Vagina (tissue), 2 donors: ENCODE measurements at places on chromosomes 4 and X.
A peak's percentile ranks its signal among the peaks of the same experiment; 100 is the strongest.

DNA sequence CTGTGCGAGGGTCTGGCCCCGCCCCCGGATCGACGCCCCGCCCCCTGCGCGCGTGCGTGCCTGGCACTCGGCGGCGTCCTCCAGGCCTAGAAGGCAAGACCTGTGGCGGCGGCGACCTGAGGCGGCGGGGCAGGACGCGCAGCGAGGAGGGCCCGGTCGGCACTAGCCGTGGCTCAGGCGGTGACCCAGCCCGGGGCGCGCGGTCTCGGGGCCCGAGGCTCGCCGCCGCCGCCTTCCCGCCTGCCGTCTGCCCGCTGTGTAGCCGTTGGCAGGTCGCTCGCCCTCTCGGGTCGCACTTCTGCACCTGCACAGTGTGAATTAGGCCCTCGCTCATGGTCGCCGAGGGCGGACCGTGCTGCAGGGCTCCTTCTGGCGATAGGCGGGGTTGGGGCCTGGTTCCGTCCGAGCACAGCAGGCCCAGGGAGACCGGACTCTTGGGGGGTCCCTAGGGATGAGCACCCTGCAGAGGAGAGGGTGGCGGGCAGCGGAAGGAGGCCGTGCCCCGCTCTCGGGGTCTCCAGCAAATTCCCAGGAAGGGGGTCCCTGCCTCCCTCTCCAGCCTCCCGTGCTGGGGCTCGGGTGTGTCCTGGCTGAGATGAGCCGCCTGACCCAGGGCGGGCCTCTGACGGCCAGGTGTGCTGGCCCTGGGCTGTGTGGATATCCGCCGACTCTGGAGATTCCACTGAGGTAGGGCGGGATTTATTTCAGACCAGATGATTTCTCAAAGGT lies 557 bp upstream of the FAM53A start:
- DNase-seq: no peak

DNA sequence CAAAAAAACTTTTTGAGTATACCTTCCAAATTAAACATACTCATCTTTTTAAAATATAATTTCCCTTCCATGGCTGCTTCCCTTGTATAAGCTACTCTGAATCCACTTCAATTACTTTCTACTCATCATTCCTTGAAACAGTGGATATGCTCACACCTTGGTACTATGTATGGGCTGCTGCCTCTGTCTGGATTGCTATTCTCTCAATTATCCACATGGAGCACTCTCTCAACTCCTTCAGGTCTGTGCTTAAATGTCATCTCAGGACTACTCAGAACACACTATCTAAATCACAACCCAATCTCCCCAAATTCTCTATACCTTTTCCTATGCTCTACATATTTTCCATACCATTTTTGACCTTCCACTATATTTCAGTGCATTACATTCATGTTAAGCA lies 898.9 kb upstream of the EPHA5 start:
- DNase-seq: no peak

DNA sequence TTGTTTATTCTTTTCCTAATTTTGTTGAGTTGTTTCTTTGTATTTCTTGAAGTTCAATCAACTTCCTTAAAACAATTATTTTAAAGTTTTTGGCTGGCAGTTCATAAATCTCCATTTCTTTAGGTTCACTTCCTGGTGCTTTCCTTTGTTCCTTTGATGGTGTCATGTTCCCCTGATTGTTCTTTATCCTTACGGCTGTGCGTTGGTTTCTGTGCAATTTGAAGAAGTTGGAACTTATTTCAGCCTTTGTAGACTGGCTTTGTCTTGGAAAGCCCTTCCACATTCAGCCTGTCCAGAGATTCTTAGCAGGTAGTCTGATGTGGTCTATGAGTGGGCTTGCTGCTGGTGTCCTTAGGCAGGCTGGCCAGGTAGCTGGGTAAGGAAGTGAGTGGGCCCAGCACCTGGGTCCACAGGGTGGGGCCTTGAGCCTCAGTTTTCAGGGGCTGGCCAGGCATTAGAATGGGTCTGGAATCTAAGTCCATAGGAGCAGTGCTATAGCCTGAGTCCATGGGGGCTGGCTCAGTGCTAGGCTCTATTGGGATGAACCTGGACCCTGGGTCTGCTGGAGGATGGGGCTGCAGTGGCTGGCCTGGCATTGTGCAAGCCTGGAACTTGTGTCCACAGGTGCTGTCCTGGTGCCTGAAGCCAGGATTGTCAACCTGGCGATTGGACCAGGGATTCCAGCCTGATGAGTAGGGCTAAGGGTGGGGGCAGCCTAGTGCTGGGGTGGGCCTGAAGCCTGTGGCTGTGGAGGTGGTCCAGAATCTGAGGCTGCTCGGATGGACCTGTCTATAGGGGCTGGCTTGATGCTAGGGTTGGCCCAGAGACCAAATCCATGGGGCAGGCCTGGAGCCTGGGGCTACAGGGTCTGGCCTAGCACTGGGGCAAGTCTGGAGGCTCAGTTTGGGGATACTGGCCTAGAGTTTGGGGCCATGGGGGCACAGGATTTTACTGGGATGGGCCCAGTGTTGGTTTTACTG lies 152.4 kb downstream of the STAG2 start:
- no peak for DNase-seq

GRCh38 chrX:69493193-69493592 lies 10.9 kb upstream of the NALF2 start:
- no peak for DNase-seq

- no peak for DNase-seq
These were observed 11.7 kb upstream of the PTPN13 start for GRCh38 chr4:86582410-86582809.

- DNase-seq: no peak
These were observed 173.5 kb downstream of the NKX6-1 start for GRCh38 chr4:84325625-84326024.

DNA sequence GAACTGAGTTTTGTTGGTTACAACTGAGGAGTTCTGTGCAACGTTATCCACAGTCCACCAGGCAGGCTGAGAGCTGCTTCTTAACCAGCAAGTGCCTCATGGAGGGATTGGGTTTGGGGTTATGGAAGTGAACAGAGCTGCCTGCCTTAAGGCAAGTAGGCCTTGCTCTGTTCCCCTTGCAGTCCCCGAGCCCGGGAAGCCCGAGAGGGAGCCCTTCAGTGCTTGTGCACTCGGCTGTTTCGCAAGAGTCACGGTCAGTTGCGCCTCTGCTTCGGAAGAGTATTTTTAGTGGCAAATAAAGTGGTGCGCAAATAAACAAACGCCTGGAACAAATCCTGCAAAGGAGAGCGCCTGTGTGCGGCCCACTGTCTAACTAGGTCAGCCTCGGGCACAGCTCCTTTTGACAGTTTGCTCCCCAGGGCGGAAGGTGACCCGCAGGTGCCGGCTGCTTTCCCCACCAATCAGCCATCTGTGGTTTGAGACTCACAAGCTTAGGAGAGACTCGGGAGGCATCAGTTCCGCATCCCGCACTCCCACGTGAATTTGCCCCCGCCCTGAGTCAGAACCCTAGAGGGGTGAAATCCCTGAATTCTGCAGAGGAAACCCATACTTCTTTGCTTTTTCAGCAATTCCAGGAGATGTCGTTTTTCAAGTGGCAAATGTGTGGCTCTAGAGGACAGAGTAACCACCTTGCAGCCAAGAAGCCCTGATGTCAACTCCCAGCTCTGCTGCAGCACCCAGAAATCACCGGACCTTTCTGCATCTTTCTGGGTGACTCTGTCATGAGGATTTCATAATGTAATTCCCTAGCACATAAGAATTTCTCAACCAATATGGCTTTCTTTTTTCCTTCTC lies 56.8 kb downstream of the LGI2 start:
- peak; percentile 94 for DNase-seq

DNA sequence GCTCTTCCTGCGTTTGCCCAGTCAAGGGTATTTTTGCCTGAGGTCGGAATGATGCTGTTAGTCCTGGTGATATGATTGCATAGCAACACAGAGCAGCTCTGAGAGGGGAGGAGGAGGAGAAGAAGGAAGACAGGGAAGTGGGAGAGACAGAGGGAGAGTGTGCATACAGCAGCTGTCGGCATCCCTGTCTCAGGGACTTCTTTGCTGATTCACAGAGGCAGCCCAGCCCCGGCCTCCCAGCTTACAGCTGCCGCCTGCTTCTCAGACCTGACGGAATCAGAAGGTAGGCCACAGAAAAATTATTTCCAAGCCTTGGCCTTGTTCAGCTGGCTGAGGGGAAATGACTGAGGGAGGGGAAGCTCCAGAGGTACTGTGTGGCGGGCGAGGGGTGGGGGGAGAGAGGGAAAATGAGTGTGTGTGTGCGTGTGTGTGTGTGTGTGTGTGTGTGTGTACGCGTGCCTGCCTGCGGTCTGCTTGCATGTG lies 319 bp downstream of the DRP2 start:
- no peak for DNase-seq

GRCh38 chr4:142463206-142463605 lies 382.9 kb downstream of the INPP4B start:
- no peak for DNase-seq

- DNase-seq: no peak
These were observed 2139.0 kb downstream of the ARAP2 start for GRCh38 chr4:34105311-34105710.

- no peak for DNase-seq
These were observed 4.5 kb upstream of the MAML3 start for GRCh38 chr4:140158365-140159030.

DNA sequence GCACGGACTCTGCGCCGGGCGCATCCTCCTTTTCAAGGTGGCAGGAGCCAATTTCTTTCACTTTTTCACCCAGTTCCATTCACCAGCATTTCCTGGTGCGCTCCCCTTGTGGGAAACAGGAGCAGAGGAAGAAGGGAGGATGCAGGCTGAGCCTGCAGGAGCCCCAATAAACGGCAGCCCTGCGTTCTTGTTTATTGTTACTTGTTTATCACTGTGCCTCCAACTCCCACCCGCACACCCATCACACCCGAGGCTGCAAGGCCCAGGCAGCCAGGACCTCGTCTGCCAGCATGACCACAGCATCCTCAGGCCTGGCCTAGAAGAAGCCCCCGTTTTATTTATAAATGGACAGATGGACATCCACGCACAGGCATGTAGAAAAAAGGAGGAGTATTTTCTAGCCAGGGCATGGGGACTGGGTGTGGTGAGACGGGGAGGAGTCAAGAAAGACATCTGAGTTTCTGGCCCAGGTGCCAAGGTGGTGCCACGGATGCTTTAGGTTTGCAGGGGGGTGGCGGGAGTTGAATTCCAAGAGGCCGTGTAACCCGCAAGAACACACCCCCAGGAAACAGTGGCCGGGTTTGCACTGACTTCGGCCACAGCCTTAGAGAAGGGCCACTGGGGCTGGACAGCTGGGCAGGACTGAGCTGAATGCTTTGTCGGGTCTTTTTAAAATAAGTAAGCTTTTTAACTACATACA lies 51.7 kb downstream of the JAKMIP1 start:
- DNase-seq: no peak

DNA sequence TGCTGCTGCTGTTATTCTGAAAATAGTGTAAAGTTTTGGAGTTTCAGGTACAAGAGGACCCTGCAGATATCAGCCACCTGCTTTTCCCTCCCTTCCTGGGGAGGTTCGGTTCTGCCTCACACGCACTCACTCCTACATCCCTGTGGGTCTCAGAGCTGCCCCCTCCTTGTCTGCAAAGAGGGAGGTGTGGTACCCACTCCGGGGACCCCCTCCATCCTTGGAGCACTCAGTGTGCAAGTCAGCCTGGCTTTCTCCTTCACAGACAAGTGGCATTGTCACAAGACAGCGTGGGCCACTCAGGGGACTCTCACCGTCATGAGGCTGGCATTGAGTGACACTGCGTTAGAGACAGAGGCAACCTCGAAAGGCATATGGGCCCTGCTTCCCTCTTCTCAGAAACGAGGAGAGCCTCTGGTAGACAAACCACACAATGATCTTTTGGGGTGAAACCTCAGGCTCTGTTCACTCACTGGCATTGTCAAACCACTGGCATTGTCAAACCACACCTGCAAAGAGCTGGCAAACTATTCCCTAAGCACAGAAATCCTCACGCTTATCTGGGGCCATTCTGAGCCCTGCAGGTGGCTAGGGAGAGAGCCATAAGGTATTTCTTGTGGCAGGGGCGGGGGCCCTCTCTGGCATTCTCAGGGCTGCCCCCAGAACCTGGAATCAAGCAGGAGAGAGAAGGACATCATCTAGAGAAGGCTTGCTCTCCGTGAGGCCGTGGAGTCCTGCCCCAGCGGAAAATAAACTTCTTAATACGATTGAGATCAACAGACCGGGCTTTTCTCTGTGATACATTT lies 285.0 kb downstream of the SHOX start:
- DNase-seq: no peak

DNA sequence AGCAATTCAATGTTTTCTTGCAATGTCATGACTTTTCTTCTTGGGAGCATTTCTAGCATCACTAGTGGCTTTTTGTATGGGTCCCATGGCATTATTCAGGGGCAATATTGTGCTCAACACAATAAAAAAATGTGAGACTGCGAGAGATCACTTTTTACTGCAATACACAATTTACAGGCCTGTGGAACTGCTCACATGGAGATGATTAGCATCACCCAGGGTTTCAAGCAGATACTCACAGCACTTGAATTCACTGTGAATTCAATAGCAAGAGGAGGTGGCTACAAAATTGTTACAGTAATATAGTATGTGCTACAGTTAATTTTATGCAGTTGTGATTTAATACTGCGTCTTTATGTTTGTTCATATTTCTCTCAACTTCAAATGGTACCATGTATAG lies 50.4 kb downstream of the TBC1D19 start:
- DNase-seq: no peak

DNA sequence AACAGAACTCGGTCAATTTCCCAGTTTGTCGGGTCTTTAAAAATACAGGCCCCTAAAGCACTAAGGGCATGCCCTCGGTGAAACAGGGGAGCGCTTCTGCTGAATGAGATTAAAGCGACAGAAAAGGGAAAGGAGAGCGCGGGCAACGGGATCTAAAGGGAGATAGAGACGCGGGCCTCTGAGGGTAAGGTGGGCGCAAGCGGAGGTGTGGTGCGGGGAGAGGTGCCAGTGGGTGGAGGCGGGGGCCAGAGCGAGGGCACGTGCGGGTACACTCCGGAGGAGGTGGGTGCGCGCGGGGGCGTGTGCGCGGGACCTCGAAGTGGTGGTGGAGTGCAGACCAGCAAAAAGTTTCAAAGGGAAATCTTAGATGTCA lies 787 bp upstream of the TET2 start:
- DNase-seq: no peak

GRCh38 chr4:40264995-40265909 lies 68.4 kb downstream of the RHOH start:
- no peak for DNase-seq

DNA sequence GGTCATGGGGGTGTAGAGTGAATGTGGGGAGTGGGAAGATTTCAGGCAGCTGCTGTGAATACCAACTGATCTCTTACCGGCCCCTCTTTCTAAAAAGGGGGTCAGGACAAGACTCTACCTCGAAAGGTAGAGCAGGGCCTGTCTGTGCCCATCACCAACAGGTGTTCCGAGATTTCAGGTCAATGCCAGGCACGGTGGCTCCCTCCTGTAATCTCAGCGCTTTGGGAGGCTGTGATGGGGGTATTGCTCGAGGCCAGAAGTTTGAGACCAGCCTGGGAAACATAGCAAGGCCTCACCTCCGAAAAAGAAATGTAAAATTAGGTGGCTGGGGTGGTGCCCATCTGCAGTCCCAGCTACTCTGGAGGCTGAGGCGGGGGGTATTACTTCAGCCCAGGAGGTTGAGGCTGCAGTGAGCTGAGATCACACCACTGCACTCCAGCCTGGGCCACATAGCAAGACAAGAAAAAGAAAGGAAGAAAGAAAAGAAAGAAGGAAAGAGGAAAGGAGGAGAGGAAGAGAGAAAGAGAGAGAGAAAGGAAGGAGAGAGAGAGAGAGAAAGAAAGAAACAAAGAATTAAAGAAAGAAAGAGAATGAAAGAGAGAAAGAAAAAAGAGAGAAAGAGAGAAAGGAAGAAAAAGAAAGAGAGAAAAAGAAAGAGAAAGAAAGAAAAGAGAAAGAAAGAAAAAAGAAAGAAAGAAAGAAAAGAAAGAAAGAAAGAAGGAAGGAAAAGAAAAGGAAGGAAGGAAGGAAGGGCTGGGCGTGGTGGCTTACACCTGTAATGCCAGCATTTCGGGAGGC lies 50.1 kb downstream of the CRLF2 start:
- DNase-seq: peak; percentile 27
